ENCODE measurements at places on chromosomes 11 and 22.

- DNase-seq, result no peak
These were observed 4.6 kb downstream of the ETS1 start for GRCh38 chr11:128582496-128583366.

GRCh38 chr11:82823647-82824619 lies 76.3 kb downstream of the PRCP start:
- no peak for DNase-seq

- no peak for DNase-seq
These were observed 143.2 kb upstream of the GRIA4 start for GRCh38 chr11:105466582-105467228.

GRCh38 chr11:10588904-10589303 lies 20.4 kb upstream of the LYVE1 start:
- no peak for DNase-seq

- no peak for DNase-seq
These were observed 689.4 kb downstream of the JRKL start for GRCh38 chr11:97079244-97079643.

DNA sequence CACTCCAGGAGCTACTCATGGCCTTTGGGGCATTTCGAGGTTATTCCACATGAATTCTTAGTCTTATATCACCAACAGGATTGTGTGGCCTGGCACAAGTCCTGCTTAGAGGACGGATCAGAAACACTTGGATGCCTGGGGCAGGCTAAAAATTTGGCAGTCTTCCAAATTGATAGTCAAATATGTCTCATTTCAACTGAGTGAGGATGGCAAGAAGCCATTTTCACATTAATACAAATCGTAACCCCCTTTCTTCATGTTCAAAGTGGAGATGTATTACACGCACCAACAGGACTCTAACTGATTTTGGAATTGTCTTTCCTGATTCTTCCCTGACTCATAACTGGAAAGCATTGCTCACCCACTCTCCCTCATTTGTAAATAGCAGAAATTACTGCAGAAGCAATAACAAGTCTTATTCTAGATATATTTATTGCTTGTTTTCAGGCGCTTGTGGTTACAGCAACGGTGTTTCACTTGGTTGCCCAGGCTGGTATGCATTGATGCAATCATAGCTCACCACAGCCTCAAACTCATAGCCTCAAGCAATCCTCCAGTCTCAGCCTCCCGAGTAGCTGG lies 10.3 kb upstream of the CCDC86 start:
- DNase-seq, result no peak

GRCh38 chr11:57456960-57457642 lies 3.2 kb upstream of the RTN4RL2 start:
- DNase-seq, result no peak

GRCh38 chr11:107017433-107018218 lies 650 bp downstream of the GUCY1A2 start:
- DNase-seq, result no peak

- DNase-seq, result no peak
These were observed 105.9 kb downstream of the NELL1 start for GRCh38 chr11:20775331-20775730.

DNA sequence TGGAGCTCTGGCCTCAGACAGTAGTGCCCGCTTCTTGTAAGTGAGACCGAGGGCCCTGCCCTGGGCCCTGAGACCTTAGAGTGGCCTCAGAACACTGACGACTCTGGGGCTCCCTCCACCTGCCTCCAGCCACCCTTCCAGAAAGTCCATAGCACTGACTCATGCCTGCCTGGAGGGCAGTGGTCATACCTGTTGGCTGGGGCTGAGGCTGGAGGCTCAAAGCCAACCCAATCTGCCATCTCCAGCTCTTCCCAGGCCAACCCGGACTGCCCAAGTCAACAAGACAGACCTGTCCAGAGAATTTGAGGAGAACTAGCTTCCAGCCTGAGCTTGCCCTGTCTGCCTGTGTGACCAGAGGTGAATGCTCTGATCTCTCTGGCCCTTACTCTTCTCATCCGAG lies 66.9 kb upstream of the TTLL12 start:
- no peak for DNase-seq

- no peak for DNase-seq
These were observed 65.0 kb upstream of the POU2AF1 start for GRCh38 chr11:111444040-111444439.

DNA sequence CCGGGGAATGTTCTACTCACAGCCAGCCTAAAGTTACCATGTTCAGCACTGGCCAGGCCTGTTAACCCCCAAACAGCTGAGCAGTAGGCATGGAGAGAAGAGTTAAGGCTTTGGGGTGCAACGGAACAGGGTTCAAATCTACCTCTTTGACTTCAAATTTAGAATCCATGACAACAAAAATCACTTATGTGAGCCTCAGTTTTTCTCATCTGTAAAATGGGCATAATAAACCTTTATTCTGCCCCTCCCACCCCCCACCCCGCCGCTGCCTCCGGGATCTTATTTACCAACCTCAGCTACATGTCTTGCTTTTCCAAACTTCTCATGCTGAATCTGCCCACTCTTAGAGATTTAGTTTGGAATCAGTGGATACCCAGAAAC lies 112.8 kb upstream of the CRYBB3 start:
- DNase-seq, result no peak

- DNase-seq, result no peak
These were observed 144.1 kb downstream of the NOX4 start for GRCh38 chr11:89347071-89347470.

DNA sequence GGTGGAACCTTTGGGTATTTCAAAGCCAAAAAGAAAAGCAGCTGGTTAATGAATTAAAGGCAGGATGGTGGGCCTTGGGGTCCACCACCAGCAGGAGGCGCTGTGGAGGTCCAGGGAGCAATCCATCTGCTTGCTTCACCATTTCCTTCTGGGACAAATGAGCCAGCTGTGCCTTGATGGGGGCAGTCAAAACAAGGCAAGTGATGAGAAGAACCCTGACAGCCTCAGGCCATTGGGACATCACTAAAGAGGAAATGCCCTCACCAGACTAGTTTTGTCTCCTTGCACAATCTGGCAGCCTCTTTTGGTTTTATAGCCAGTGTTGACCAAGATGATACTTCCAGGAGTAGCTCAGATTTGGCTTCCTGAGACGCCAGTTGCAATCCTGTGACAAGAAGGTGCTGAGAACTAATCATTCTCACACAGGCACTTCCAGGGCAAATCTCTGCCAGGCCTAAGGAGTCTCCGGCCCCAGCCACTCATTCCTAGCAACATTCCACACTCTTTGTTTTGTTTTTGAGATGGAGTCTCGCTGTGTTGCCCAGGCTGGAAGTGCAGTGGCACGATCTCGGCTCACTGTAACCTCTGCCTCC lies 38.2 kb upstream of the WEE1 start:
- peak; percentile 48 for DNase-seq

GRCh38 chr11:75334976-75335375 lies 16.5 kb downstream of the ARRB1 start:
- DNase-seq, result no peak

DNA sequence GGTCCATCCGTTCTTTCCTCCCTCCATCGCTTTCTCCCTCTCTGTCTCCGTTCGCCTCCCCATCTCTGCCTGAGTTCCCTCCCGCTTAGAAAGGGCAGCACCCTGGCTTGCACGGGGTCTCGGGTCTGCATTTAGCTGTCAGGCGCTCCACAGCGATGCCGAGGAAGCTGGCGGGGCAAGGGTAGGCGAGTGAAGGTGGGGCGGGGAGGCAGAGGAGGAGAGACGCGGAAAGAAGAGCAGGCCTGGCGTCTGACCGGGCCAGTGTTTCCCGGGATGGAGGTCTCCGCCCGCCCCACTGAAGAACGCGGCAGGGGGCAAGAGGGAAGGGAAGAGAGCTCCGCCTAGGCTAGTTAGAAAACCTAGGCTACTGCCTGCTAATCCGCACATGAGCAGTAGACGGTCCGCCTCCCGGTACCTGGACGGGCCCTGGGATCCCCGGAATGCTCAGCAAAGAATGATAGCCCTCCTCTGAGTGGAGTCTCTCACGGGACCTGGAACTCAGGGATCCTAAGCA lies 3922.5 kb upstream of the OR11H1 start:
- DNase-seq, result no peak

- DNase-seq, result no peak
These were observed 34.4 kb upstream of the CALCB start for GRCh38 chr11:15038963-15039362.

DNA sequence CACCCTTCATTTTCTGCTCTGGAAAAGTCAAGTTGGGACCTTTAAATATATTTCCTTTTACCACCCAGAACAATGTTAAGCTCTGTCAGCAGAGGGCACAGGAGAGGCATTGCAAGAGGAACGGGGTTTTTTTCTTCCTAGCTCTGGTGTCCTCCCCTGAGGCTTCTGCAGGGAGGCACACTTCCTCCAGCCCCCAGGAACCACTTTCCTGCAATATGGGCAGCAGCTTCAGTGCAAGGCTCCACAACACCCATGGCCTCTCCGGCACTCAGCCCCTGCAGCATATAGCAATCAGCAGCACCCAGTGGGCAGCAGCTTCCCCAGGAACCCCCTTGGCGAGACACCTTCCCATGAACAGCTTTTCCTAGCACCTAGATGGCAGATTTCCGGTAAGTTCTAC lies 101.4 kb downstream of the SYT9 start:
- DNase-seq, result no peak

GRCh38 chr11:104090767-104091166 lies 54.3 kb downstream of the DDI1 start:
- no peak for DNase-seq

DNA sequence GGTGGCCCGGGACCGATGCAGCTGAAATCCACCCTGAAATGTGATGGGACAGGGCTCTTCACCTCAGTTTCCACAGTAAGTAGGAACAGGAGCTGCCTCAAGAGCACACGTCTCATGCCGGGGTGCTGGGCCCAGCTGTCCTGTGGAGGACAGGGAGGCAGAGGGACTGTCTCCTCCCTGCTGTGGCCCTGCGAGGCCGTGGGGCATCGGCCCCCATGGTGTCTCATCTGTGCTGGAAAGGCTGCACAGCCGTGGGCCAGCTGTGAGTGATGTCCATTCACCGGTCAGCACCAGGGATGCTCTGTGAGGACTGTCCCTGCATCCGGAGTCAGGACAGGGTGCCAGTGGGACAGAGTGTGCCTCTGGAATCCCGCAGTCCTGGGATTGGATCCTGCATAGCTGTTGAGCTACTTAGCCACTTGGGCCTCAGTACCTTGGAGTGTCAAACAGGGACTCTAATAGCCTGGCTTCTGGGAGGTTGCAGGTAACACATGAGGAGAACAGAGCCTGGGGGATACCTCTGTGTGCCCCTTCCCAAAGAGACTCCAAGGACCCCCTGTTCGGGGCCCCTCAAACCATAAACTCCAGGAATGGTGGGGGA lies 16.5 kb downstream of the TRPM5 start:
- DNase-seq, result no peak

DNA sequence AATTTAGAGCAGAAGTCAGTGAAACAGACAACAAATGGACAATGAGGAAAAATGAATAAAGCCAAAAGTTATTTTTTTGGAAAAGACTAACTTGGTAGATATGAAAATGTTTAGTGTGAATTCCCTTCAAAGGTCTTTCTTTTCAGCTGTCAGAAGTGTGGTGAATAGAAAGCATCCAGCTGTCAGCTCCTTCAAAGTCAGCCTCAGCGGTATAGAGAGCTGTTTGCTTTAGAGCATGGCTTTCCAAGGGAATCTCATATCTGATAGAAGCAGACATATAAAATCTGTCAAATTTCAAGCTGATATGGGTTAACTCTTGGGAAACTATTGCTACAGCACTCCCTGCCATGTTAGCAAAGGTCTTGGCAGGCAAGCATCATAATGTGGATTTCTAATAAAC lies 309.3 kb downstream of the CASP12 start:
- DNase-seq, result no peak

DNA sequence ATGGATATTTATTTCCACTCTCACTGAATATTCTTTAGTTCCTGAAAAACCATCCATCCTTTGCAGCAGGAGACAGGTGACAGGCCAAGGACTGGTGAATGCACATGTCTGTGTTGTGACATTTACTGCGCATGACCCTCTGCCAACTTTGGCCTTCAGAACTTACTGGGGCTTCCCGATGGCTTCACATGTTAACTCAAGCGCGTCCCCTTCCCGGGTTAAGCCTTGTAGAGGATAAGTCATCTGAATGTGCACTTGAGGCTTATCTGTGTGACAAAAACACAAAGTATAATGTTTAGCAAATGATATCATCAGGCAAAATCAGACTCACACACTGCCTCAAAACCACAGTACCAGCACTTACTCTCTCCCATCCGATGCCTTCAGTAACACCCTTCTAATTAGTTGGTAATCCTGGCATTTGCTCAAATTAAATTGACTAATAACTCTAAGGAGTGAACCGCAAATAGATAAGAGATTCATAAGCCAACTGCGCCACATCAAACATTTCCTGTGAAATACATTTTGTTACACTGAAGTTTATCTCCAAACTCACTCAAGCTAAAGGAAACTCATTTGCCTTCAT lies 286.4 kb downstream of the CADM1 start:
- no peak for DNase-seq

- no peak for DNase-seq
These were observed 65.5 kb downstream of the ME3 start for GRCh38 chr11:86606836-86607481.

GRCh38 chr11:120089036-120090001 lies 48.6 kb downstream of the TRIM29 start:
- no peak for DNase-seq

DNA sequence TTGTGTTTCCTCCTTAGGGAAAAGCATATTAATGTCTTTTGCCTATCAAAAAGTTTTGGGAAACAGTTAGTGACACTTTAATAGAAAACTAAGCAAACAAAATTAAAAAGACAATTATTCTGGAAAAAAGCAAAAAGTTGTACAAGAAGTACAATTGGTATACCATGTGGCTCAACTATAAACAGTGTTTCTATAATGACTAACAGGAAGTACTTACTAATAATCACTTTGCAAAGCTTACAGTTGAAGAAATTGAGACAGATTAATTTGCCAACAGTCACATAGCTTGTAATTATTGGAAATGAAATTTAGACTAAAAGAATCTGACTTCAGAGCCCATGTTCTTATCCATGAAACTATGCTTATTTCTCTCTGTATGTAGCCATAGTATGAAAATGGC lies 24.7 kb downstream of the PPME1 start:
- DNase-seq, result no peak
